Fibroblast of skin of right quadriceps (primary cell): ENCODE measurements at places on chromosomes 6 and 20.

DNA sequence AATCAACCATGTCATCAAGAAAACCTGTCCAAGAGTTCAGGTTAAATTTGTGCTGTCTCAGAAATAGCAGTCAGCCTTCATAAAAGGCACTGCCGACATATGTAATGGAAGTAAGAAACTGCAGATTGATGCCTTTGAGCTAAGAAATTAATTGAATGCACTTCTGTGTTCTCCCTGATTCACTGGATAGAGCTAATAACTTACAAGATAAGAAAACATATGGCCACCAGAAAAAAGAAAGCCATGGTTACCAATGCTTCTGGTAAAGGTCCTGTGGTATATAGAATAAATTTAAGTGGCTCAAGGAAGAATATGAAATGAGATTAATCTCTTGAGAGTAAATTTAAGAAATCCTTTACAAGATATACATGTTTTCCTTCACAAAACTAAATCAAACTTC lies 242.5 kb upstream of the UFL1 start:
- DNase-seq = no peak

GRCh38 chr6:169142538-169142844 lies 111.2 kb downstream of the THBS2 start:
- no peak for DNase-seq

GRCh38 chr6:15594512-15595259 lies 68.1 kb downstream of the DTNBP1 start:
- no peak for DNase-seq

GRCh38 chr20:38112261-38112929 lies 52.7 kb downstream of the TGM2 start:
- no peak for DNase-seq

DNA sequence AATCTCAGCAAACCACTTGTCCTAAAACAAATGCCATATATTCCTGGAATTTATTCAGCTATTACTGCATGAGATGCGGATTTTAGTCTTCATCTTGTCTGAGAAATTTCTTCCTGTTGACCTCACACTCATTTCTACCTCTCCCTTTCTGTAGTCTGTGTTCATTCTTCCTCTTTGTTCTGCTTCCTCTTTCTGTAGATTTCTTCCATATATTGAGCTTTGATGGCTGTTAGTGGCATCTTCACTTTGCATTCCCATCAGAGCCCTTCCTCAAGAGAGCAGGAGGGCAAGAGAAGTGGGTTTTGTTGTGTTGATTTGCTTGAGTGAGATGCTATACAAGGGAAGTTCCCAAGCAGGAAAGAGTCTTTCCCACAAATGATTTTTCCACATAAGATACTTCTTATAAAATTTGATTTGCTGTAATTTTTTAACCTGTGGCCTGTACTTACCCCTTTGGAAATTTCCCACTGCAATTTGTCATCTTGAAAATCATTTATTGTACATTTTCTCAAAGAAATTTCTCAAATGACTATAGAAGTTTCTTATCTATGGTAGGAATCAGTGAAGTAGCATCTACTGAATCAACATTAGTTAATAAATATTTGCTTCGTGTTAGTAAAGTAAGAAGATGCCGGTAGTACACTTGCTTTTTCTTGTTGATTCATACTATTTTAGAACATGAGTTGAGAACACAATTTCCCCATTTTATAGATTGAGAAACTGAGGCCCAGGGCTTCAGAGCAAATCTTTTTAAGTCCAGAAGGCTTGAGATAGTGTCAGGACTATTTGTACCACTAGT lies 43.8 kb downstream of the MAP3K4 start:
- no peak for DNase-seq

GRCh38 chr6:3164388-3164787 lies 7.0 kb upstream of the TUBB2A start:
- no peak for DNase-seq
